ENCODE measurements at places on chromosomes 2 and 18.

DNA sequence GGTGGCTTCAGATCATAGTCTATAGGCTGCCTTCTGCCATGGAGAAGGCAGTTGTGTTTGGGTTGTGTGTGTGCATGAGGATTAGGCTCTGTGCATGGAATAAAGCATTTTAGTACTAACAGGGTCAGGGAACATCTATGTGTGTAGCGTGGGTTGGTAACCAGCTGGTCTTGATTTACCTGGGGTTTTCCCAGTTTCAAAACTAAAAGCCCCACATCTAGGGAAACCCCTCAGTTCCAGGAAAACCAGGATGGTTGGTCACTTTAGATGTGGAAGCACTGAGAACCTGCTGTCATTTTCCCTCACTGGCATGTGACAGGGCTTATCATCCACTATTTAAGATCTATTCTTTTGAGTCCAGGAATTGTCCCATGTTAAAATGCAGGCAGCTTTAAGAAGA lies 116.3 kb downstream of the POLE4 start:
- H3K4me1 ChIP-seq, result no peaks in the 10 kb centered on the region
- DNase-seq, result no peak
- no peaks in the 10 kb centered on the region for H3K27me3 ChIP-seq

DNA sequence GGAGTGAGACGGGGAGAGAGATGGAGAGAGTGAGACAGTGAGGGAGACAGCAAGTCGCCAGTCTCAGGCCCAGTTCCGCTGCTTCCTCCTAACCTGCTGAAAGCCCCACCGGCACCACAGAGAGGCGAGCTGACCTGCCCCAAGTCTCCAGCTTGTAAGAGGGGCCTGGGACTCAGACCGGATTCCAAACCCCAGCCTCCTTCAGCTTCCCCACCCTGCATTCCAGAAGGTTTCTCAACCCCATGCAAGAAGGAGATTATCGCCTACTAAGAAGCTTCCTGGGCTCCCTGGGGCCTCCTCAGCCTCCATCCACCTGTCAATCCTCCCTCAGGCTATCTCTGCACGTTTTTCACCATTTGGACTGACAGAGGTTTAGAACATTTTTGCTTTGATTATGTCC lies 173.1 kb upstream of the RAB6C start:
- DNase-seq, result no peak
- no peak overlapping the region for H3K27ac ChIP-seq
- no peaks in the 10 kb centered on the region for H3K4me1 ChIP-seq
- H3K36me3 ChIP-seq, result no peaks in the 10 kb centered on the region
- peaks cover 9% of the 10 kb centered on the region for H3K27me3 ChIP-seq
- H3K4me3 ChIP-seq, result no peak overlapping the region

DNA sequence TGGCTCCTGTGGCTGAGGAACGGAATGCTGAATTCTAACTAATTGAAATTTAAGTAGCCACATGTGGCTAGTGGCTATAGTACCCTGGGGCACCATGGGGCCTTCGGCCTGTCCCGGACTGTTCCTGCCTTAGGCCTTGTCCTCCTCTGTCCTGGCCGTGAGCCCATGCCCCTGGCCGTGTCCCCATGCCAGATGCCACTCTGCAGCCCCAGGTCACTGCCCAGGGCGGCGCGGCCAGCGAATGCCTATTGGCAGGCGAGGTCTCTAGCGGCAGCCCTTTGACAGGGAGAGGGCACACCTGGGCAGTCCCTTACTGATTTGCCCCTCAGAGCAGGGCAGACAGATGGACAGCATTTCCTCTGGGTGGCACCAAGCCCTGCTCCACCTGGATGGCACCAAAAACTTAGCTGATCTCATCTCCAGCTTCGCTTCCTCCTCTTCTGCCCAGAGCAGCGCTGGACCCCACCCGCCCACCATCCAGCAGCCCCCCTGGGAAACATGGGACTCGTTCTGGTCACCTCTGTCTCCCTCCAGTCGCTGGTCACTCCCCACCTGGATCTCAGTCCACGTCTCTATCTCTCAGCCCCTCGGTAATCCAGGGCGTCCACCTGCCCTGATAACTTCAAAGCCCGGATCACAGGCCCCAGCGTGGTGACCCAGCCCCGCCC lies 1.1 kb upstream of the DGKD start:
- H3K36me3 ChIP-seq, result peaks cover 23% of the 10 kb centered on the region
- H3K27ac ChIP-seq, result peak overlapping the region; percentile 100
- no peaks in the 10 kb centered on the region for H3K27me3 ChIP-seq
- peak overlapping the region; percentile 93 for H3K4me3 ChIP-seq

GRCh38 chr18:59514203-59514602 lies 155.1 kb upstream of the LMAN1 start:
- H3K4me1 ChIP-seq, result no peaks in the 10 kb centered on the region
- H3K4me3 ChIP-seq, result no peak overlapping the region
- no peak for DNase-seq
- peaks cover 28% of the 10 kb centered on the region for H3K27me3 ChIP-seq
- H3K27ac ChIP-seq, result no peak overlapping the region
- no peaks in the 10 kb centered on the region for H3K36me3 ChIP-seq

GRCh38 chr2:160730296-160730995 lies 236.8 kb upstream of the RBMS1 start:
- H3K27me3 ChIP-seq, result peaks cover 2% of the 10 kb centered on the region
- DNase-seq, result no peak
- H3K36me3 ChIP-seq, result no peaks in the 10 kb centered on the region
- no peak overlapping the region for H3K27ac ChIP-seq
- no peaks in the 10 kb centered on the region for H3K4me1 ChIP-seq

DNA sequence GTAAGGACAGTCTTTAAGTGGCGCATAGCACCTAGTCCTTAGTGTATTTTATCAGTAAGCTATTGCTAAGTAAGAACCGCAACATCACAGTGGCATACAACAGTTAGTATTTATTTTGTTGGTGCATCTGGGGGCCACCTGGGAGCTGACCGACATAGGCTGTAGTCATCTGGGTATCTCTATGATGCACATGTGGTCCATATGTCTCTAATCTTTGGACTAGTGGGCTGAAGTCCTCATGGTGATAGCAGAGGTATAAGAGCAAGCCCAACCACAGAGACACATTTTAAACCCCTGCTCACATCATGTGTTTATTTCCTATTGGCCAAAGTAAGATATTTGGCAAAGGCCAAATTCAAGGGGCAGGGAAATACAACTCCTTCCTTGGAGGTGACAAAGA lies 2.9 kb downstream of the CAMKMT start:
- H3K27ac ChIP-seq, result no peak overlapping the region
- H3K36me3 ChIP-seq, result peaks cover 13% of the 10 kb centered on the region
- peaks cover 23% of the 10 kb centered on the region for H3K4me1 ChIP-seq
- H3K27me3 ChIP-seq, result no peaks in the 10 kb centered on the region

GRCh38 chr2:39732482-39732881 lies 46.6 kb downstream of the THUMPD2 start:
- peaks cover 11% of the 10 kb centered on the region for H3K4me1 ChIP-seq
- no peak overlapping the region for H3K4me3 ChIP-seq
- peaks cover 36% of the 10 kb centered on the region for H3K36me3 ChIP-seq
- H3K27ac ChIP-seq, result no peak overlapping the region
- DNase-seq, result no peak

- peak within 1 kb of the TSS; percentile 92 for H3K4me3 ChIP-seq
- H3K27me3 ChIP-seq, result no peaks in the 10 kb centered on the region
- peak within 1 kb of the TSS; percentile 85 for H3K27ac ChIP-seq
- peaks cover 36% of the 10 kb centered on the region for H3K4me1 ChIP-seq
- DNase-seq, result peak; percentile 96
Measured at GRCh38 chr2:128318776-128319464, at the start of gene HS6ST1. Gene HS6ST1 (minus strand): TSS chr2:128318868. CDS start chr2:128318563, 305 bp downstream.

GRCh38 chr2:228474466-228474865 lies 293.0 kb upstream of the SPHKAP start:
- H3K4me1 ChIP-seq, result no peaks in the 10 kb centered on the region
- H3K27ac ChIP-seq, result no peak overlapping the region
- no peaks in the 10 kb centered on the region for H3K36me3 ChIP-seq
- no peaks in the 10 kb centered on the region for H3K27me3 ChIP-seq
- no peak overlapping the region for H3K4me3 ChIP-seq

DNA sequence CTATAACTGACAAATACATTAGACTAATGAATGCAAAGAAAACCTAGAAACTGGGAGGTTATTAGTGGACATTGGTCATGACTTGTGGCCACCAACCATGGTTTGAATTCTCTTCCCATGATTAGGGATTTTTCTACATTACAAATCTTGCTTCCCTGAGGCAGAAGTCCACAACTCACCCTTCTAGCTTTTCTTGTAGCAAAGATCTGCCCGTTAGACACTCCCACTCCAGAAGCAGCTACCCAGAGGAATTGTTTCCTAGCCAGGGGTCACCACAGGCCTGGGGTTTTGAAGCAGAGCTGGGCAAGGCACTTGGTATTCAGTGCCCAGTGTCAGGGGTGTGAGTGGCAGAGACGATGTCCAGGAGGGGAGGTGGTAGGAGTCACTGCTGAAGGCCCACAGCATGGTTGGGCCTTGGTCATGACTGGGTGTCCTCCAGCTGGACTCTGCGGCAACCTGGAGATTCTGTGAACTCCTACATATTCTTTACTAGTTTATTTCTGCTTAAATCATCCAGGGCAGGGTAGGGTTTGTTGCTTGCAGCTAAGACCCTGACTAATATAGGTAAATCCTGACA lies 54.9 kb downstream of the ACTR2 start:
- no peak overlapping the region for H3K27ac ChIP-seq
- H3K4me3 ChIP-seq, result no peak overlapping the region
- peaks cover 11% of the 10 kb centered on the region for H3K4me1 ChIP-seq
- H3K27me3 ChIP-seq, result peaks cover 7% of the 10 kb centered on the region
- DNase-seq, result no peak
- no peaks in the 10 kb centered on the region for H3K36me3 ChIP-seq

DNA sequence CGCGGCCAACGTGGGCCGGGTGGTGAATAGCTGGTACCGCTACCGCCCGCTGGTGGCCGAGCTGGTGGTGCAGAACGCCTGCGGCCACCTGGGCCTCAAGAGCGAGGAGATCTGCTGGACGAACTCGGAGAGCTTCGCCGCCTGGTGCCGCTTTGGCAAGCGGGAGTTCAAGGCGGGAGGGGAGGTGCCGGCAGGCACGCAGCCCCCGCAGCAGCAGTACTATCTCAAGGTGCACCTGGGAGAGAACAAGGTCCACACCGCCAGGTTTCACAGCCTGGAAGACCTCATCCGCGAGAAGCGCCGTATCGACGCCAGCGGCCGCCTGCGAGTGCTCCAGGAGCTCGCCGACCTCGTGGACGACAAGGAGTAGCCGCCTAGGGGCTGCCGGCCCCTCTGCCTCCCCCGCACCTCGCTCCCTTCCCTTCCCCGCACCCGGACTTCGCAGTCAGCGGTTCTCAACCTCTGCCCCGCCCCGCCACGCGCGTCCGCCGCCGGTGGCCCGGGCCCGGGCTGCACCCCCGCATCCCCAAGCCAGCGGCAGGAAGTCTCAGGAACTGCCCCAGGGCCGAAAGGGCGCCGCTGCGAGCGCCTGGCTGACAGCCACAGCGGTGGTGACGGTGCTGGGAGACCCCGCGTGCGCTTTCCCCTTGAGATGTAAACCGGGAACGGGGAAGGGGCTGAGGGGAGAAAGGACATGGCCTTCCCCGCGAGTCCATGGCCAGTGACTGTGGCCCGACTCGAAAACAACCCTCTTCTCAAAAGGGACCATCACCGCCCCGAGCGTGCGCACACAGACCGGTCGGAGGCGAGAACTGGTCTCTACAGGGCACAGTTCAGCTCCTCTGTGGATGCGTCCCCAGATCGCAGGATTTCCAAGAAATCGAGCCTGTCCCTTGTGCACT lies 2.2 kb downstream of the LRATD1 start:
- H3K27me3 ChIP-seq, result peaks cover 37% of the 10 kb centered on the region
- H3K4me3 ChIP-seq, result no peak overlapping the region

GRCh38 chr2:190911813-190912212 lies 31.2 kb downstream of the GLS start:
- no peak overlapping the region for H3K4me3 ChIP-seq
- peaks cover 60% of the 10 kb centered on the region for H3K36me3 ChIP-seq
- DNase-seq, result no peak
- no peaks in the 10 kb centered on the region for H3K27me3 ChIP-seq

DNA sequence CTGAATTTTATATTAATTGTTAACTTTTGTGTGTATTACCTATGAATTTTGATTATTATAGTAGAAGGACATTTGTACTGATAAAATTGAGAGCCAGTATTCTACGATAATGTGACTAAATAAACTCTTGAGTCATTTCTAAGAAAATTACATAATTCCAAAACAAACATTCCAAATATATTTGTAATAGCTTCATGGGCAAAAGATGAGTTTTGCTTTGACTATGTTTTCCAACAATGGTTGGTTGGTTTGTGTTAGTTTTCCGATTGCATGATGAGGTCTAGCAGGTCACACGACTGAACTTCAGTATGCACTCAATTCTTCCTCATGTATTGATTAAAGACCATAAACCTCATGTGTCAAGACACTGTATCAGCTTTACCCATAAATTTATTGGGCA lies 71.7 kb upstream of the WDR75 start:
- DNase-seq, result no peak
- H3K36me3 ChIP-seq, result no peaks in the 10 kb centered on the region
- H3K4me3 ChIP-seq, result no peak overlapping the region
- no peaks in the 10 kb centered on the region for H3K27me3 ChIP-seq

DNA sequence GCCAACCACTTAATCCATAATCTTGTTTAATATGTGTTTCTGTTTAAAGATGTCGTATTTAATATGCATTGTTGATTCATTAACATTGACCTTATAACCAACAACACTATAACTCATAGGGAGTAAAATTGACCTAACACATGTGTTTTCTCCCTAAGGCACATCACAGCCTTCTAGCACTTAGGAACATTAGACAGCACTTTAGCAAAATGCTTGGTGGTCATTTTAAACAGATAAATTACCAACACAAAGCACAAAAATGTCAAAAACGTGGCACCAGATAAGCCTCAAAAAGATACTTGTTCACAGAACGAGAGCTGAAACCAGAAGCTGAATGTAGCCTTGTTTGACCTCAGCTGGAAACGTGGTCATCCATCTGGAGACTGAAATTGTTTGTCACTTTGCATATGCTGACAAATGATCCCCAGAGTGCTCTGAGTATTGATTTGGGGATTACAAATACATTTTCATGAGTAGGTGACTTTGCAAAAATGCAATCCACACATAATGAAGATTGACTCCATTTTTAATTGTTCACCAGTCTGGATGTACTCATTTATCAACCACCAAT lies 139.2 kb downstream of the CCDC102B start:
- H3K27ac ChIP-seq, result no peak overlapping the region
- no peaks in the 10 kb centered on the region for H3K4me1 ChIP-seq
- no peak for DNase-seq
- H3K4me3 ChIP-seq, result no peak overlapping the region
- no peaks in the 10 kb centered on the region for H3K36me3 ChIP-seq

DNA sequence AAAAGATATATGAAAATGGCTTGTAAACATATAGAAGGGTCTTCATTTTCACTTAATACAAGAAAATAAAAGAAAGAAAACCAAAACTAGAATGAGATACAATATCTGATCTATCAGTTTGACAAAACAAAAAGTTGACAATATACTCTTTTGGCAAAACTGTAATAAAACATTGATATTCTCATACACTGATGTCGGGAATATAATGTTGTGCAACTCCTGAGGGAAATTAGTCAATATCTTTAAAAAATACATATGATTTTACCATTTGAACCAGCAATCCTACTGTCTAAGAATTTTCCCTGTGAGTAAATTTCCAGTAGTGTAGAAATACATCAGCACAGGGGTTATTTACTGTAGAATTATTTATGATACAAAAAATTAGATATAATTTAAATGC lies 336.1 kb upstream of the FSIP2 start:
- no peaks in the 10 kb centered on the region for H3K27me3 ChIP-seq
- no peak for DNase-seq
- no peak overlapping the region for H3K27ac ChIP-seq
- H3K4me3 ChIP-seq, result no peak overlapping the region
- H3K4me1 ChIP-seq, result no peaks in the 10 kb centered on the region

GRCh38 chr2:98518101-98518500 lies 73.4 kb downstream of the INPP4A start:
- no peaks in the 10 kb centered on the region for H3K4me1 ChIP-seq
- DNase-seq, result no peak
- H3K36me3 ChIP-seq, result peaks cover 9% of the 10 kb centered on the region
- H3K4me3 ChIP-seq, result no peak overlapping the region
- H3K27ac ChIP-seq, result no peak overlapping the region
- no peaks in the 10 kb centered on the region for H3K27me3 ChIP-seq
